ENCODE measurements at places on chromosomes 12 and 14.

DNA sequence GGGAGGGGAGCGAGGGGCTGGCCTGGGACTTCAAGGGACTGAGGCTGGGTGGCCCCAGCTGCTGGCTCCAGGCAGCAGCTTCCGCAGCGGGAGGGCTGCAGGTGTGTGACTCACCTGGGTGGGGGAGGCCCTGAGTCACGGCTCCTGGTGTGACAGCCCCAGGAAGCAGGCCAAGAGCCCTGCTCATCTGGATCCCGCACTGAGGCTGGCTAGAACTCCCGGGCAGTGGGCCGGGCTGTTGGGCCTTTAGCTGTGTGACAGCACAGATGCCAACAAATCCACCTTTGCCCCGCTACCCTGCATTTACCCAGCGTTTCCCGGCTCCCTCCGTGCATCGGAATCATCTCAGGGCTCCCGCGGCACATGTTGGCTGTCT is 180.0 kb upstream of the PRMT8 start:
- no peak for DNase-seq

GRCh38 chr12:27550653-27550975 is 26.6 kb downstream of the PPFIBP1 start:
- DNase-seq, result no peak

DNA sequence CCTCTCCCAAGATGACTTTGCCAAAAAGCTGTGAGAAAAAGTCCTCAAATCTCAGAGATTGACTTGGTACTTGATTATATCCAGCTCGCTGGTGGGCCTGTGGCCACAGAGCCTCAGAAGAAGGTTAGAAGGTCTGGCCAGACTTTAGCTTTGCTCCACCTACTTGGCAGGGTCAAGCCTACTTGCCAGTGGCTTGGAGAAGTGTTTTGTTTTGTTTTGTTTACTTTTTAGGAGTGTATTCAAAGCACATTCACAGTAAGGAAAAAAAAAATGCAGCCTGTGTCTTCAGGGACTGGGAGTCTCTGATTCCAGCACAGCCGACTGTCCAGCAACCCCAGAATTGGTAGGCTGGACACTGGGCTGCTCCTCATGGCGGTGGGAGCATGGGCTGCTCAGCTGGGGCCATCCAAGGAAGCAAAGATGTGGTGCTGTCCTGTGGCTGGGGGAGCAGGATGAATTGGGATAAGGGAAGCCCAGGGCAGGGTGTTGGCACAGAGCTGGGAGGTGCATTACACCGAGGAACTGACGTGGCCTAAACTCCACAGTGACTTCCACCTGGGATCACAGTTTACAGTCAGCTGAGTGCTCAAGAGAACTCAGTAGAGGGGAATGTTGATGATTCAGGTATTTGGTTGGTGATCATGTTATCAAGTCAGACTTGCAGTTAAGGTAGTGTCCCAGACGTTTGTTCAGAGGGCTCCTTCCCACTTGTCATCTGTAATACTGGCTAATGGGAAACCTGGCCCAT is 73.5 kb downstream of the PPP2R5C start:
- DNase-seq, result no peak

- DNase-seq, result no peak
Measured at GRCh38 chr14:74296037-74296467, 6.7 kb downstream of the ABCD4 start.

DNA sequence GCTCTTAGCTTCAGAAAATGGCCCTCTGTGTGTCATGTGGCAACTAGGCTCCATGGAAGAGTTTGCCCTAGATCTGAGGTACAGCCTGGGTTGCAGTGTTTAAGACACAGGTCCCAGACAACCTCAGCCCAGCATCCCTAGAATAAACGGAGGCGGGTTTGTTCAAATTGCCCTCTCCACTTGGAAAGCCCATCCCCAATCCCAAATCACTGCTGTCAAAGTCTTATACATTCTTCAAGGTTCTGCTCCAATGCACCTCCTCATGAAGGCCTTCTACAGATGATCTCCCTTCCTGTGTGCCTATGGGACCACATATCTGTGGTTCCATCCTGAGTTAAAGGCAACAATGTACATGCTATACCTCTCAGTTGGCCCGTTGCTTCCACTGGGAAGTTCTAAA is 289.8 kb downstream of the DPF3 start:
- no peak for DNase-seq

GRCh38 chr12:112841906-112842305 is 50.4 kb downstream of the RPH3A start:
- no peak for DNase-seq

DNA sequence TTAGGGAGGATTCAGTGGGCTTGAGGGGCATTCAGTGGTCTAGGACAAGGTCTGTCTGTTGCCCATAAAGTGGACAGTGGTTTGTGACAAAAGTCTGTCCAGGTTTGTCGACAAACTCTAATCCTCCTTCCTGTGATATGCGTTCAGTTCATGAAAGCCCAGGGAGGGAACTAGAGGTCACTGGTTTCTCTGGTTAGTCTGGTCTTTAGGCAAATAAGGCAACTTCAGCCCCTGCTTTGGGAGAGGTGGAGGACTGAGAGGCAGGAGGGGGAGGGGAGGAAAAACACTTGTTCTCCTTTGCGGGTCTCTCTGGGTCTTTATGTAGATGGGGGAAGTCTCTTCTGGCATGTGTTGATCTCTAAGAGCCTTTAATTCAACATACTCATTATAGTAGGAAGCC is 235.1 kb upstream of the PWP1 start:
- DNase-seq, result no peak

DNA sequence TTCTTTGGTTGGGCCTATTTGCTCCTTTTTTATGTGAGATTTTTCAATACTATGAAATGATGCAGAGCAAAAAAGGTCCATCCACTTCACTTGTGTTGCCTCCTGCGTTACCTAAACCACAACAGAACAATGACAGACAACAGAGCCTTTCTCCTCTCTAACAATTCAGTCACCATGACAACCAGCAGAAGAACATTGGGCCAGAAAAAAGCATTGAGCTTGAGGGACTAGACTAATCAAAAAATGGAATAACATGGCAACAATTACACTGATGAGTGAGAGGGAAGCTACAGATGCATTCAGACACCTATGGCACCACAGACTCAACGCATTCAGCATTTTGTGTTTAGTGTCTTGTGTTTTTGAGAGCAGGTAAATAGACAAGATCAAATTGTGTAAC is 44.6 kb upstream of the PTCSC3 start:
- no peak for DNase-seq

DNA sequence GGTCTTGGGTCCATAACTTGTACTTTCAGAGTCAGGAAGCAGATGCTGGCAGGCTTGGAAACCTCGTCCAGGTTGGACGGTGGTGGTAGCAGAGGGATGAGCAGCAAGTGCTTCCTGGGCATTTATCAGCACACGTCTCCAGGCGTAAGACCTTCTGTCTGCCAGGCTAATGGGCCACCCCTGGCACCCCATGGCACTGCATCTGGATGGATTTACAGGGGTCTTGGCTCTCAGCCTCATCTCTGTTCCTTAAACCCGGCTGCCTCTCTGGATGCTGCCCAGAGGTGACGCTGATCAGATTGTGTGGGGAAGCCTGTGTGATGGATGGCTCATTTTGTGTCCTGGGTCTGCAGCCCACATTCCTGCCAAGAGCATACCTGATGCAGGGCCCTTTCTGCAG is 145.1 kb downstream of the TSPAN9 start:
- no peak for DNase-seq

DNA sequence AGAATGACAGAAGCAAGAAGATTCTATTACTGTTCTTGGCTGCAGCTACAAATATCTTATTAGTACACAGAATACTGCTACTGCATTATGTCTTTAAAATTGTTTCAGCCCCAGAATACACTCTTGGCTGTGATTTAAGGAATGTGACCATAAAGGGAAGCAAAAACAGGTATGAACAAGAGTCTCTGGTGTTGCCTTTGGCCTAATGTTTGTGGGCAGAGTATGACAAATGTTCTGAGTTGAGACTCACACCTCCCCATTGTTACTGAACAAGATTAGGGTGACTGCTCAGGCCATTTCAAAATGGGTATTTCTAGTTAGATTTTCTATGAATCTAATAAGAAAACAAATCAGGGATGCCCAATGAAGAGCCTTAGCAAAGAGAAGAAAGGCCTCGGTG is 28.5 kb downstream of the TTC6 start:
- DNase-seq, result no peak

- no peak for DNase-seq
Measured at GRCh38 chr14:55665067-55665675, 85.2 kb downstream of the KTN1 start.

GRCh38 chr14:105472486-105472991 is 2.1 kb upstream of the CRIP2 start:
- DNase-seq, result peak; percentile 76

DNA sequence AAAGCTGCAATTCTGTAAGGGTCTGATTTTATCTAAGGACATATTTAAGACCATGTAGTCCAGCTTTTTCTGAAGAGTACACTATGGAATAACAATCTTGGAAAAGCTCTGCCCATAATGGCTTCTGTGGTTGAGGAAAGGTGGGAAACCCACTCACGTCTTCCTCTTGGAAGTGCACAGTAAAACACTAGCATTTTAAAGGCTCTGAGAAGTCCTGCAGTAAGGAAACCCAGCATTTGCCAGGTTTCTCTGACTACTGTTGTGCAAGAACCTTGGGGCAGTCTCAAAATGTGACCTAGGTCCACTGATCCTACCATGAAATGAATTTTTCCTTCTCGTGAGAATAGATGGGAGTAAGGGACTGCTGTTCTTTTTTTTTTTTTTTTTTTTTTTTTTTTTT is 11.9 kb downstream of the MAP1LC3B2 start:
- DNase-seq, result no peak

DNA sequence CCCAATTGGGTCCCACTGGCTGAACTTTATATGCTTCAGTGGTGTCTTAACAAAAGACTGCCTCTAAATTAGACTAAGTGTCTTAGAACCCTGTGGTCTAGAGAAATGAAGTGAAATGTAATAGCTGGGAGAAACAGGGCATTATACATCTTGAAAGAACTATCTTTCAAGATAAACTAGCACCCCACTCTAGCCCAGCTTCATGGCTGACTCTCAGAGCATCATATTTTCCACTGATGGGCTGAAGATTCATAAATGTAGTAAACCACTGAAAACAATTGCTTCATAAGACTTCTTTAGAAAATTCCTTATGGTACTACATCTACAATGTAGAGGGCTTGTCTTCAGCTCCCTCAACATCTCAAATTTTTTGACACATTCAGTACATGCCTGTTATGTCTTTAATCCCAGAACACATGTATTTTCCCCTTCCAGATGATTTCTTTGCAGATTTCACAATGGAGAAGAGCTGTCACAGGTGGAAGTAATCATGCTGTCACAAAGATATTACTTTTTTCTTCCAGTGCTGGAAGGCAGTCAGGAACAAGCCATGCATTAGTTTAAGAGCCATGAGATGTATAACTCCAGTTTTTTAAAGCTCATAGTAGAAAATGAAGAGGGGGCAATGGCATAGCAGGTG is 48.5 kb downstream of the IFNG-AS1 start:
- no peak for DNase-seq

DNA sequence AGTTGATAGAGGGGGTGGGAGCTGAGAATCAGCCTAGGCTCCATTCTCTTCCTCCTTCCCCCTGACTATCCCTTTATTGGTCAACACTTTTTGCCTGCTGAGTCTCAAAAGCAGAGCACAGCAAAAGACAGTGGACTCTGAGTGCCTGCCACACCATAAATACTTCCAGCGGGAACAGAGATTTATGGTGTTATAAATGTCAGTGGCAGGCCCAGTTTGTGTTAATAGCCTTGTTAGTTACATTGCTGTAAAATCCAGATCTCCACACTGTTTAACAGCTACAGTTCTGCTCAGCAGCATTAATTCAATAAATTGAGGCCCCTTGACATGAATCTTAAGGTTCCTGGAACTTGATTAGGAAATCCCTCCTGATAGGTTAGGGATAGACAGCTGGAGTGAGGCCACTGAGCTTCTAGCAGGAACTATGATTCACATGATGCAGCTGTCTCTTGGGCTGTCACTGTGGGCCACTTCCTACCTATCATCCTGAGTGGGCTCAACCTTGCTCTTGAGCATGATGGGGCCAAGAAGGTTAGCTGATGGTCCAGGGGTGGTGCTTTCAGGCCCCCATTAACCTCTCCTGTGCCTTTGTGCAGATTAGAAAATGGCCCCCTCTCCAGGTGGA is 295.2 kb upstream of the SRRM4 start:
- DNase-seq, result no peak

- no peak for DNase-seq
Measured at GRCh38 chr12:79083181-79083580, 218.6 kb downstream of the SYT1 start.

DNA sequence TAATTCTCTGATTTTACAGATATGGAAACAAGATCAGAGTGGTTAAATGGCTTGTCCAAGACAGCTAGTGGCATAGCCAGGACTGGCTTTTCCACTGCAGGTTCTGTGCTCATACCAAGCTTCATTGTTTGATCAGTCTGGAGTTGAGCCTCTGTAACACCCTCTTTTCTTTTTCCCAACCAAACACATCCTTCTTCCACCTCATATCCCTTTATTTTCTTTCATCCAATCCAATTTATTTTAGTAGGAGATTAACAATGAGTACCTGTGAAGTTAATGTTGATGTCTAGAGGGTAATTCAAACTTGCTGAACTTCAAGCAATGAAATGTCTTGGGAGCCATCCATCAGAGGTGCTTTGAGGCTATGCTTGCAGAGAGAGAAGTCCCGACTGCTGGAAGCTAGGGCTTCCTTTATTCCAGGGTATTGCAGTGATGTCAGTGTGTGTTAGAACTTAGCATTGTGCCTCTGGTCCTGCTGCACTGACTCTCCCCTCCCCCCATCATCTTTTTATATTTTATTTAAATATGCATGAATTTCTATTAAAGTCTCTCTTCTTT is 452.1 kb upstream of the PDE3A start:
- no peak for DNase-seq

GRCh38 chr14:69097974-69098373 is 54.9 kb downstream of the DCAF5 start:
- no peak for DNase-seq

GRCh38 chr12:76738824-76739579 is 24.9 kb upstream of the ZDHHC17 start:
- no peak for DNase-seq
